Cardiac muscle cell (in vitro differentiated cells and primary cell): ENCODE measurements at places on chromosomes 1 and 21. TPM values are rescaled to one million over a fixed set of nuclear protein-coding genes. Genes with fewer than 3 reads are reported as not detected.
A peak's percentile ranks its signal among the peaks of the same experiment; 100 is the strongest.

Gene ZC3H11A
- total RNA-seq = 94.6 and 96.3 TPM in 2 replicates

Gene TSPEAR
- 2.8 and 3.2 TPM in 2 replicates for total RNA-seq

DNA sequence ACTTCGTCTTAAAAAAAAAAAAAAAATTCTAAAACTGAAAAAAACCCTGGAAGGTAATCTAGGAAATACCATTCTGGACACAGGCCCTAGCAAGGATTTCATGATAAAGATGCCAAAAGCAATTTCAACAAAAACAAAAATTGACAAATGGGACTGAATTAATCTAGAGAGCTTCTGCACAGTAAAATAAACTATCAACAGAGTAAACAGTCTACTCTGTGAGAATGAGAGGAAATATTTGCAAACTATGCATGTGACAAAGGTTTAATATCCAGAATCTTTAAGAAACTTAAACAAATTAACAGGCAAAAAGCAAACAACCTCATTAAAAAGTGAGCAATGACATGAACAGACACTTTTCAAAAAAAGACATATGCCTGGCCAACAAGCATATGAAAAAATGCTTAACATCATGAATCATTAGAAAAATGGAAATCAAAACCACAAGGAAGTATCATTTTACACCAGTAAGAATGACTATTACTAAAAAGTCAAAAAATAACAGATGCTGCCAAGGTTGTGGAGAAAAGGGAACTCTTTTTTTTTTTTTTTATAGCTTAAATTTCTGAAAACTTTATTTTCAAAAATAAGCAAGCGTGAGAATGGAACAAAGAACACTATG, 29.4 kb upstream of the RNPC3 start:
- DNase-seq = peak; percentile 6

DNA sequence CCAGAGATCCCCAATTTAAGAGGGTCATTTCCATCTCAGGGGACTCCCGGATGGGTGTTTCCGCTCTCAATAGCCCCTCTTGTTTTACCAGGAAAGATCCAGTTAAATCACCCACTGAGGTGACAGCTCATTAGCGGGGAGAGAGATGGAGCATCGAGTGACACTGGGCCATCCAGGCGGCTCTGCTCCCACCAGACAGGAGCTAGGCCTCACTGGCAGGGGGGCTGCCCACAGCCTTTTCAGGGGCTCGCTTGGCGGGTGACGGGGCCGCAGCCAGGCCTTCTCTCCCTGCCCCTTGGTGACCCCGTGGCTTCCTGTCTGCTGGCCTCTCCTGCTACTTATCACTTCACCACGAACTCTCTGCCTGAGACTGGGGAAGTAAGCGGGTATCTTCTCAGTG, 26.7 kb upstream of the SPSB1 start:
- no peak for DNase-seq

GRCh38 chr1:53605181-53605580, 133.8 kb downstream of the GLIS1 start:
- DNase-seq = no peak

- peak; percentile 46 for DNase-seq
Measured at GRCh38 chr1:185837711-185838110, 103.5 kb downstream of the HMCN1 start.

Gene TLCD4
- total RNA-seq = 7.6 and 13.7 TPM in 2 replicates

GRCh38 chr1:41884256-41885230, 34.2 kb downstream of the HIVEP3 start:
- DNase-seq = no peak

DNA sequence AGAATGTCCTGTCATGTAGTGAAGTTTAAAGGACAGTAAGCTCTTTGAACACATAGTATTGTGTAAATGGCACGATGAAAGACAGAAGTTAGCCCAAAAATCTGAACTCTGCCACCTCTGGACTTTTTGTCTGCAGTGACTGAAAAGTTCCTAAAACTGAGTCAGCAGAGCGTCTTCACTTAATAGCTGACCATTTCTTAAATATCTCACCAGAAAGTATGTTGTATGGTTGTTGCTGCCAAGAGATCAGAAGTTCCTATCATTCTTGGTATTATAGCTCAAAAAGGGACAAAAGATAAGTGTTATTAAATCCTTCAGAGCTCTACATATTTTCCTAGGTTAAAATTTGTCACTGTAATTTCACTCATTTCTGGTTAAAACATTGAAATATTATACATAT, 1003.0 kb downstream of the TTLL7 start:
- no peak for DNase-seq

- no peak for DNase-seq
Measured at GRCh38 chr21:37383086-37383485, 16.5 kb downstream of the DYRK1A start.

- DNase-seq = peak; percentile 40
Measured at GRCh38 chr21:44789880-44790279, 11.7 kb downstream of the UBE2G2 start.

DNA sequence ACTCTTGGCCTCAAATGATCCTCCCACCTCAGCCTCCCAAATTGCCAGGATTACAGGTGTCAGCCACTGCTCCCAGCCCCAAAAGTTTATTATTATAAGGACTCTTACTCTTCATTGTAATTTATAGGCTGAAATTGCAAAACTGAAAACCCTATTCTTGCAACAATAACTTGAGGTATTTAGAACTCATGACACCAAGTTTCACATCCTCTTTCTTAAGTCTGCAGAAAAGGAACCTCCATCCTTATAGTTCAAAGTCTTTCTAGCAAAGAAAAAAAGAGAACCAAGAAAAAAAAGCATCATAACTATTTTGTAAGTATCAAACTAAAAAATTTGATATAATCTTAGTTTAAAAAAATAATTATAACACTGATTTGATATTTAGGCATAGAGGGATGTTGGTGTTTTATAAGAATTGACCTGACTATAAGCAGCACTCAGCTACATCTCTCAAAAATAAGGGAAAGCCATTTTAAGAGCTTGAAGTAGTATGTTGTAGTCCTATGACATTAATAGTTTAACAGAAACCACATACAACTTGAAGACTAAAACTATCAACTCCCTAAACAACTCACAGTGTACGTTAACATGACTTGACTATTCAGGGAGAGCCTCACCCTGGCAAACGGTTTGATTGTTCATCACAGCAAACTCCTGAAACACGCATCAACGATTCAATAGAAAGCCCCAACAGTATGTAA, 122.4 kb downstream of the AKT3 start:
- no peak for DNase-seq

- no peak for DNase-seq
Measured at GRCh38 chr1:201655243-201655642, 116.3 kb downstream of the NAV1 start.

GRCh38 chr21:45405819-45406762, 1.1 kb downstream of the COL18A1 start:
- DNase-seq = no peak

DNA sequence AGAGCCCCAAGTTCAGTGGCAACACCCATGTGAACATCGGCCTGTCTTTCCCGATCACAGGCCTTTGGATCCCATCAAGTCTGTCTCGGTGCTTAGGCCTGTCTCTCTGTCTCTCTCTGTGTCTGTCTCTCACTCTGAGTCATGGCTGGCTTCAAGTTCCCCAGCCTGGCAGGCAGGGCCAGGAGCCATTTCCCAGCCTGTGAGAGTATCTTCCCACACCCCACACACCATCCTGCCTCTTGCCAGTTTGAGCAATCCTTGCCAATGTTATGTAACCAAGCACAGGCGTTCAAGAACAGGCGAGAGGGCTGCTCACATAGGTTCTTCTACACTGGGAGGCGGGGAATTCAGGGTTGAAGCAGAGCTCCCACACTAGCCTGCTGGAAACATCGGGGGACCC, 70.0 kb upstream of the TMEM51 start:
- DNase-seq = no peak

Gene LMX1A
- total RNA-seq = not detected in 2 replicates

Gene UTS2
- total RNA-seq = not detected in 2 replicates

- DNase-seq = no peak
Measured at GRCh38 chr1:207366022-207366421, 44.5 kb downstream of the CD55 start.

Gene LEFTY1
- total RNA-seq = 0.83 TPM in 1 of 2 replicates, not detected in the other

DNA sequence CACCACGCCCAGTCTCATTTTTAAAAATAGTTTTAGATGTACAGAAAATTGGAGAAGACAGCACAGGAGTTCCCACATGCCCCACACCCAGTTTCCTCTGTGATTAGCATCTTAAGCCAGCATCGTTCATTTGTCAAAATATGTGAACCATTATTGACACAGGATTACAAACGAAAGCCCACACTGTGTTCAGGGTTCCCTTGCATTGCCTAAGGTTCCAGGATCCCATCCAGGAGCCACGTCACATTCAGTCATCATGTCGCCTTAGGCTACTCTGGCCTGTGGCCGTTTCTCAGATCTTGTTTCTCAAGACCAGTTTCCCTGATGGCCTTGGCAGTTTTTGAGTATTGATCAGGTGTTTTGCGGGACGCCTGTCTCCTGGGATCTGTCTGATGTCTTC, 34.7 kb upstream of the TNFRSF1B start:
- DNase-seq = no peak

- DNase-seq = no peak
Measured at GRCh38 chr1:62301726-62302390, 17.4 kb downstream of the KANK4 start.

Gene CYP2J2
- 3.8 and 7.6 TPM in 2 replicates for total RNA-seq

Gene CELA3B
- total RNA-seq = not detected in 2 replicates

GRCh38 chr1:18951416-18951815, 5.1 kb downstream of the IFFO2 start:
- DNase-seq = no peak

Gene TMEM200B
- 17.6 and 37.6 TPM in 2 replicates for total RNA-seq

DNA sequence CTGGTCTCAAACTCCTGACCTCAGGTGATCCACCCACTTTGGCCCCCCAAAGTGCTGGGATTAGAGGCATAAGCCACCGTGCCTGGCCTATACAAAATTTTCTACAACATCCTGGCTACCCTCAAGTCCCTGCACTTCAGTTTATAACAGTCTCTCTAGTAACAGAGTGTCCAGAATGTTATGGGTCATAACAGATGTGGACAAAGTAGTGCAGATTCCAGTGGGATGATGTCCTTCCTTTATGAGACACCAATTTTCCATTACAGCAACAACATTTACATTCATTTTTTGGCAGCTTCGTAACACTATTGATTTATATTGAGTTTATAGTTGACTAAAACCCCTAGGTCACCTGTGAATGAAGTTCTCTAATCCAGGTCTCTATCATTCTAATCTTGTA, 429.4 kb upstream of the PTBP2 start:
- DNase-seq = no peak

- DNase-seq = peak; percentile 73
Measured at GRCh38 chr21:26715878-26716506, 129.2 kb downstream of the ADAMTS1 start.

GRCh38 chr1:221437926-221438325, 304.0 kb downstream of the DUSP10 start:
- DNase-seq = peak; percentile 61

GRCh38 chr1:41803656-41804055, 115.1 kb downstream of the HIVEP3 start:
- DNase-seq = no peak

Gene FCRL4
- total RNA-seq = not detected in 2 replicates

Gene F13B
- total RNA-seq = not detected in 2 replicates

Gene TSTD1
- 262 and 347 TPM in 2 replicates for total RNA-seq

DNA sequence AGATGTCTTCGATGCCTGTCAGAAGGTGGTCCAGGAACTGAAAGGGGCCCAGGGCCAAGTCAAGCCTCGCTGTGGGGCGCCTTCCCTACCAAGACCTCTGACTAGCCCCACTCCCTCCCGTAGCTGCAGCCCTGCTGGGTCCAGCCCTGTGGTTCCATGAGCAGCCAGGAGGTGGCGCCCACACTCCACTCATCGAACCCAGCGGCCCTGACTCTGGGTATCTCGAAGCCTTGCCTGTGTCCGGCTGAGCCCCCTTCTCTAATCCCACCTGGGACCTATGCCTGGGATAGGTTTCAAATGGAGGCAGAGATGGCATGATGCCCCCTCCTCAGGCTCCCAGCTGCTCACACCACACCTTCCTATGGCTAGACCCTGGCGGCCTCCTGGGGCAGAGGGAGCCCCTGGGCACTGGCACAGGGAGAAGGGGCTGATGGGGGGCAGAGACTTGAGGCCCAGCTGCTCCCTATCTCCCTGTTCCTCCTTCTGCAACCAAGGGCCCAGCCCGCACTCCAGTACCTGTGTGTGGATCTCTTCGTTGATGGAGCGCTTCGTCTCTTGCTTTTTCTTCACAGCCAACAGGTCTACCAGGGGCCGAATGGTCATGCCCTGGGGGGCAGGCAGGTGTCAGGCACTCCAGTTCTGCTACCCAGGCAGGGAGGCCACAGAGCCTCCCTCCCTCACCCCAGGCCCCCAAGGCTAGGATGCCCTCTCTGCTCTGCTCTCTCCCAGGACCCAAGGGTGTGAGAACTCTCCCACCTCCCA, 52.0 kb downstream of the SLC9A1 start:
- peak; percentile 70 for DNase-seq

DNA sequence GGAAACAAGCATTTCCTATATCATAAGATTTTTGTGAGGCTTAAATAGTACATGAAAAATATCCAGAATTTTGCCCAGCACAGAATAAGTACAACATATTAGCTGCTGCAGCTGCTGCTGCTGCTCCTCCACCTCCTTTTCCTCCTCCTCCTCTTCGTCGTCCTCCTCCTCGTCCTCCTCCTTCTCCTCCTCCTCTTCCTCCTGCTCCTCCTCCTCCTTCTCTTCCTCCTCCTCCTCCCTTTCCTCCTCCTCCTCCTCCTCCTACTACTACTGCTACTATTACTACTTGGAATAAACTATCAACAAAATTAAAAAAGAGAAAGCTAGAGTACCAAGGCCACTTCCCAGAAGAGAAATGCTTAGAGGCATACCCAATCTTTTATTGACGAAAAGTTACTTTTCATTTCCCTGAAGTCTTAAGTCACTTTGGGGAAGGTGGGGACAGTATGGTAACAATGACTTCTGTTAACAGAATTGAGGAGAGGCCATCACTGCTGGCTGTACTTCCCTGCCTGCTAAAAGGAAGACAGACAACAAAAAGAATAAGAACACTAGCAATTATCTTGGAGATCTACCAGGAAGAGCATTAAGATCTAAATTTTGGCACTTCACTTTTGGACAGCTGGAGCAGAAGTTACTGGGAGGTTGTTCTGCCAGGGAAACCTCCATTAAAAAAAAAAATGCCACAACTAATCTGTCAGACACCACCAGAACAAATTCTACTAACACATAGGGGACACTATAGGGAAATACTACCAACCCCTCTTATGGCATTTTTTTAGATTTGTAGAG, 7.1 kb downstream of the DENND1B start:
- no peak for DNase-seq

DNA sequence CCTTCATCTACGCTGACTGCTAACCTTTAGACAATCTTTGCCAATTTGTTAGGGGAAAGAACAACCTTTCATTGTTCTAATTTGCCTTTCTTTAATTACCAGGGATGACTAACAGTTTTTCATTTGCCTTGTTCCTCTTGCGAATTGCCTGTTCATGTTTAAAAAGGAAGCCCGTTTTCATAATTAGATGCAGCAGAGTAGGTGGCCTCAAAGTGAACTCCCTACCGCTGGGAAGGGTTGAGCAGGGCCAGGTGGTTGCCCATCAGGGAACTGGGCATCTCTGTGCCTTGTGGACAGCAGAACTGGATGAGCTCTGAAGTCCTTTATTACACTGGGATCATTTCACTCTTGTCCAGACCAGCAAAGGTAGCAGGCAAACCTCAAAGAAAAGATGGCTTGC, 59.0 kb downstream of the HIVEP3 start:
- DNase-seq = no peak

Gene ATP8B2
- 102 and 116 TPM in 2 replicates for total RNA-seq

Gene CLDN17
- not detected in 2 replicates for total RNA-seq
